ENCODE measurements at places on chromosomes 5 and 9.

- DNase-seq, result no peak
Measured at GRCh38 chr5:92401492-92401891, 1018.4 kb upstream of the ARRDC3 start.

DNA sequence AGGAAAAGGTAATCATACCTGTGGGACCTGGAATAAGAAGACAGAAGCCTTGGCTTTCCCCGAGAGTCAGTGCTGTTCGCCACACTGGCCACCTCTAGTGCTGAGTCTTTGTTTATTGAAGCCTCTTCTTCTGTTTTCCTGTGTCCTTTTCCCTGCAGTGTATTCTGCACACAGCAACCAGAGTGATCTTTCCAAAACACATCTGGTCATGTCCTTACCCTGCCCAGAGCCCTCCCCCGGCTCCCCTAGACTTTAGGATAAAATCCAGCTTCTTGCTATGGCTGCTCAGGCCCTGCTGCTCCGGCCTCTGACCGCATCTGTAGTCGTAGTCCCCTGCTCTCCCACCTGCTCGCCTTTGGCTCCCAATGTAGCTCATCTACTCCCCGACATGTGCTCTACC is 28.3 kb downstream of the GALNT10 start:
- no peak for DNase-seq

DNA sequence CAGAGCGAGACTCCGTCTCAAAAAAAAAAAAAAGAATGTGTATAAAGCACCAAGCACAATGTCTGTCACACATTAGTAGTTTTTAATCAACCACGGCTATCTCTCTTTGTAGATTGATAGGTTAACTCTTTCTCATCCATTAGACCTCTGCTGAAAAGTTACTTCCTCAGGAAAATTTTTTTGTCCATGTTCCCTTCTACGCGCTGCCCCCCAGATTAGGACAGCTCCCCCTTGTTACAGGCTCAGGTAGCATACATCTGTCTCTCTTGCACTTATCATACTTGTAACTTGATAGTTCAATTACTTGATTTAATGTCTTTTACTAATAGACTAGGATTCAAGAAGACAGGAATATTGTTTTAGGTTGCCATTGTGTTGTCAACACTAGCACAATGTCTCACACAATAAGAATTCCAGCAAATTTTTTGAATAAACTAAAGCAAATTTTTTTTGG is 1.5 kb downstream of the SPDL1 start:
- no peak for DNase-seq

GRCh38 chr9:136703276-136703860 is 9.0 kb upstream of the DIPK1B start:
- no peak for DNase-seq

GRCh38 chr9:37430841-37431597 is 8.5 kb downstream of the GRHPR start:
- DNase-seq, result no peak

DNA sequence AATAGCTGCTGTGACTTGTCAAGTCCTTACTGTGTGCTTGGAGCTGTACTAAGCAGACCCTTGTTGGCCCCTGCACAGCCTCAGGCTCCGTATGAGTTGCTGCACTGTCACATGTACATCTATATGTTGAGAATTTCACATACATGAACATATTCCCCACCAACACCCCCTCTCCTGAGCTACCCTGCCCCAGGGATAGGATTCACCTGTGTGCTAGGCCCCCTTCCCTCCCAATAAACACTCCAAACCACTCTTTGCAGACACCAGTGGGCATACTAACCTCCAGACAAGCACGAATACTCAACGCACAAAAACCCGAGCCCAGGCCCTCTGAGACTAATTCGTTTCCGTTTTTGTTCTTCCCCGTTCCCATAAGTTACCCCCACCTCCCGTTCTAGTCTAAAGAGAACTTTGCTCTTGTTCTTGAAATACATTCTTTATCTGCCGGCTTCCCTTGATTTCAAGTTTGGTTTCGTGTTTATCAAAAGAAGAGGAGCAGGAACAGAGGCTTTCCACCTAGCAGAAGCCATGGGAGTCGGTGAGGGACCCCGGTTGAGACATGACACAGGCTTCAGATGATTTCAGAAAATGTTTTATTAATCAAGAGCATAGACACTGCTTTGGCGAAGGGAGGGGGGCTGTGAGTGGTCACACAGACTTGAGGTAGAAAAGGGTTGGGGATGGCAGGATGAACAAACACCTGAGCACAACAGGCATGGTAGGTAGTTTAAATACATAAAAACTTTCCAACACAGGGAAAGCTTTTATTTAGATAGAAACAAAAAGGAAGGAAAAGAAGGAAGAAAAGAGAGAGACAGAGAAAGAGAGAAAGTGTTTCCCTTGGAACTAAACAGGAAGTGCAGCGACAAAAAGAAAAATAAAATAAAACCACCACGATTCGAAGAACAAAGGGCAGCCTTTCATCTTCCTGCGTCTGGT is 3.4 kb downstream of the HAND1 start:
- no peak for DNase-seq

DNA sequence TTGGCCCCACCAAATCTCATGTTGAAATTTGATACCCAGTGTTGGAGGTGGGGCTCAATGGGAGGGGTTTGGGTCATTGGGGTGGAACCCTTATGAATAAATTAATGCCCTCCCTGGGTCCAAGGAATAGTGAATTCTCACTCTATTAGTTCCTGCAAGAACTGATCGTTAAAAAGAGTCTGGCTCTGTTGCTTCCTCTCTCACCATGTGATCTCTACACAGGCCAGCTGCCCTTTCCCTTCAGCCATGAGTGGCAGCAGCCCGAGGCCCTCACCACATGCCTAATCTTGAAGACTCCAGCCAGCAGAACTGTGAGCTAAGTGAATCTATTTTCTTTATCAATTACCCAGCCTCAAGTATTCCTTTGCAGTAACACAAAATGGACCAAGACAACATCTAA is 106.0 kb downstream of the CAAP1 start:
- DNase-seq, result no peak

GRCh38 chr9:74775396-74775795 is 112.3 kb downstream of the TRPM6 start:
- no peak for DNase-seq

DNA sequence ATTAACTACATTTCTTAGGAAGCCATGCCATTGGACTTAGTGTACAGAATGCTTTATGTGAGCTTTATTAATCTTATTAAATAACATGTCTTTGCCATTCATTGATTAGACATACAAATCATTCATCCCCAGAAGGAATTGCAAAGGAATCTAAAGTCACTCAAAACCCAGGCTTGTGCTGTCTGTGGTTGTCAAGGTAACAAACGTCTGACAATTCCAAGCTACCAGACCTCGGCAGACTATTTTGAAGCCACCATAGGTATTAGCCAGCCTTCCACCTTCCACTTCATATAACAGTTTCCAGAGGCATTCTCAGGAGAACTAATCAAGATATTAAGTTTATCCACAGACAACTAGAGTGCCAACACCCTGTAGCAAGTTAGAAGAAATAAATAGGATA is 135.2 kb upstream of the TUSC1 start:
- DNase-seq, result no peak

- DNase-seq, result no peak
Measured at GRCh38 chr9:112900488-112900887, 9.8 kb upstream of the SLC46A2 start.

DNA sequence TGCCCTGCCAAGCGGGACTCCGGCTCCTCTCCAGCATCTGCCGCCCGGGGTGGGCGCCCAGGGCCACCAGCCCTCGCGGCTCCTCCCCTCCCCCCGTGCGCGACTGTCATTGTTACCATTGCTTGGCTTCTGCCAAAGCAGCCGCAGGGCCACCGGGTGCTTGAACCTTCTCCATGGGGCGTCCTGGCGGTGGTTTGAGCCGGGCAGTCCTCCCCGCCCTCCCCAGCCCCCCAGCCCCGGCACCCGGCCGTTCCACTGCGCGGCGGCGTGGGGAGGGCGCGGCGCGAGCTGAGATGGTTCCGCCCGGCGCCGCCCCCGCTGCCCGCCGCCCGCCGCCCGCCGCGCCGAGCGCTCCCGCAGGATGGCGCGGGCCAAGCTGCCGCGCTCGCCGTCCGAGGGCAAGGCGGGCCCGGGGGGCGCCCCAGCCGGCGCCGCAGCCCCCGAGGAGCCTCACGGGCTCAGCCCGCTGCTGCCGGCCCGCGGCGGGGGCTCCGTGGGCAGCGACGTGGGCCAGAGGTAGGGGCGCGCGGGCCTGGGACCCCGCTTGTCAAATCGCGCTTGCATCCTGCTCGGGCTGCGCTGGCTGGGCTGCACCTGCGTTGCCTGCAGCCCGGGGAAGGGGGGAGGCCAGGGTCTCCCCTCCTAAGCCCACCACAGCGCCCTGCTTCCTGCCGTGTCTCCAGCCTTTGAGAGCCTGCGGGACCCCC is 34.4 kb downstream of the KCNT1 start:
- DNase-seq, result no peak

DNA sequence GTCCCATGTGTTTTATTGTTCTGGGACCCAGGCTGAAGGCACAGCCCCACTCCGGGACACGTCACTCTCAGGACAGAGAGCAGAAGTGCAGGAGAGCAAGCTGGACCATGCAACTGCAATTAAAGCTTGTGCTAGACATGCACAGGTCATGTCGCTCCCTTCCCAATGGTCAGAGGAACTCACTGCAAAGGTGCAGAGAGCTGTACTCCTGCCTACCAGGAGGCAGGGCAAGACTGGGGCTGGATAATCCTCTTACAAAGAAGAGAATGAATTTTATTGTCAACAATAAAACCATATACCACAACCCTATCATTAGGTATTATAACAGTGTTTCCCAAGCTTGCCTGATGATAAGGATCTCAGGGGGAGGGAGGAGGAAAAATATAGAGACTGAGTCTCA is 74.0 kb upstream of the NEK6 start:
- no peak for DNase-seq

- DNase-seq, result no peak
Measured at GRCh38 chr9:37990404-37991015, 78.5 kb downstream of the SHB start.

- DNase-seq, result no peak
Measured at GRCh38 chr9:124684169-124684568, 86.9 kb downstream of the NR6A1 start.

- DNase-seq, result peak; percentile 67
Measured at GRCh38 chr5:68730220-68730978, 363.4 kb upstream of the SLC30A5 start.

GRCh38 chr9:129569502-129570449 is 51.1 kb downstream of the C9orf50 start:
- DNase-seq, result no peak

- no peak for DNase-seq
Measured at GRCh38 chr9:133421615-133422542, at the start of gene ADAMTS13. Gene ADAMTS13, plus strand, starts transcription at chr9:133422367. Its CDS starts 77 bp downstream, at chr9:133422444.

GRCh38 chr5:148922606-148923005 is 96.2 kb downstream of the ADRB2 start:
- DNase-seq, result no peak

- no peak for DNase-seq
Measured at GRCh38 chr9:121800376-121800775, 148.9 kb downstream of the DAB2IP start.

DNA sequence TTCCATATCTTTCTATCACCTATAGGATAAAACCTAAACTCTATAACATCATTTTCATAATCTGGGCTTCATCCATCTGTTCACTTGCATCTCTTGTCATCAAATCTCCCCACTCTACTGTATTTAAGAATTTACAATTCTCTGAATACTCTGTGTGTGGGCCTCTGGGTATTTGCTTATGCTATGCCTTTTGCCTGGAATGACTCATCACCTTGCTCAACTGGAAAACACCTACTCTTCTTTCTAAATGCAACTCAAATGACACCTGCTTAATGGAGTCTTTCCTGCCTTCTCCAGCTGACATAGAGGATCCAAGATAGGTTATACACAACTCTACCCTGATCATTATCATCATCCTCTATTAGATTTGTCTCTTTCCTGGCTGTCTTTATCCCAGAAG is 421.7 kb downstream of the SPATA31D1 start:
- no peak for DNase-seq

GRCh38 chr9:113536166-113536482 is 72.6 kb downstream of the RGS3 start:
- no peak for DNase-seq
